ENCODE measurements at places on chromosomes 5 and 9. TPM values are rescaled to one million over a fixed set of nuclear protein-coding genes. Genes with fewer than 3 reads are reported as not detected.

GRCh38 chr5:79890930-79891249, 100.2 kb downstream of the MTX3 start:
- DNase-seq = no peak

ENTPD8 gene
- 0.36 TPM for polyA plus RNA-seq

- no peak for DNase-seq
These were observed 83.5 kb upstream of the MINAR2 start for GRCh38 chr5:129664336-129664937.

PDCD1LG2 gene
- 2.8 TPM for polyA plus RNA-seq

GRCh38 chr9:20790721-20791120, 106.7 kb downstream of the FOCAD start:
- no peak for DNase-seq

DNA sequence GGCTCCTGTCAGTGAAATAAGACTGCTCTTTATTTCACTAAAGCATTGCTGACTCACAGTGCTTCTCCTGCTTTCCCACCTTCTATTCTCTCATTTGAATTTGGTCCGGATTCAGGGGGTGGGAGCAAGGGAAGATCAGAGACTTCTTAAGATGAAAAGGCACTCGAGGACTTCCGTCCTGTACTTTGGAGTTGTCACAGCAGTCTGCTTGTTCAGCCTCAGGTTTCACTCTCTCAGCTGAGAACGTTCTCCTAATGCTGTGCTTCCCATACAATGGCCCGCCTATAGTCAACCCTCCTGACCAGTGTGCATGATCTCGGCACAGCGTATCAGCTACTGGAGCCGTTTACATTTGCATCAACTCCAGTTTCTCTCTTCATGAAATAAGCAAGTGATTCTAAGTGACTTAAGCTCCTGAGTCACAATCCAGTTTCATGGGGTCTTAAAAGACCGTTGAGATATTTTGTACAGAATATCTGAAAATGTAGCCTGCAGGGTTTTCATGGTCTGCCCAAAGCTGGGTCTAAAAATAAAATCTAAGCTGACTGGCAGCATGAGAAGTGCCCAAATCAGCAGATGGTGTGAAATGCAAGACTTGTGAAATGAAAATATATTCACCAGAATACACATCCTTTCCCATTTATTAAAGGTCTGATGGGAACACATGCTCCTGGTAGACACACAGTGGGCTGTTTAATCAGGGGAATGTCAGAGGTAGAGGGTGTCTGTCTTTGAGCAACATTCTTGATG, 145.0 kb downstream of the ADCY2 start:
- DNase-seq = no peak

DNA sequence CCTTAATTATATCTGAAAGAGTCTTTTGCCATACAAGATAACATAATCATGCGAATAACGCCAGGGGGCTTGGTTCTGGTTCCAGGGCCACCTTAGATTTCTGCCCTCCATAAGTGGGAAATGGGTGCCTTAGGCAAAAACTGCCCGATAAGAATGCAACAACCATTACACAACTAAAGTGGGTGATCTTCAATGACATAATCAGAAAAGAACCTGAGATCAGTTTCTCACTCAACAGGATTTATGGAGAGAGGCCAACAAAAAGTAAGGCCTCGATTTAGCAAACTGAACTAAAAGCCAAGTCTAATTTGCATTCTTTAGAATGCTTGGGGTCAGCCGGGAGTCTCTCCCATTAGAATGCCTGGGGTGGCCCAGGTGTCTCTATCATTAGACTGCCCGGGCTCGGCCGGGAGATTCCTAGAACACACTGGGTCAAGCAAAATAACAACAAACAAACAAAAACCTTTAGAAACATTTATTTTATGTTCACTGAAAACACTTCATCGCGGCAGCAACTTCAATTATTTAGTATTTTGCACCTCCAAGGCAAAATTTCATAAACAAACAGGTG, 194.8 kb downstream of the AUH start:
- DNase-seq = no peak

GNA14 gene
- 2.8 TPM for polyA plus RNA-seq

DNA sequence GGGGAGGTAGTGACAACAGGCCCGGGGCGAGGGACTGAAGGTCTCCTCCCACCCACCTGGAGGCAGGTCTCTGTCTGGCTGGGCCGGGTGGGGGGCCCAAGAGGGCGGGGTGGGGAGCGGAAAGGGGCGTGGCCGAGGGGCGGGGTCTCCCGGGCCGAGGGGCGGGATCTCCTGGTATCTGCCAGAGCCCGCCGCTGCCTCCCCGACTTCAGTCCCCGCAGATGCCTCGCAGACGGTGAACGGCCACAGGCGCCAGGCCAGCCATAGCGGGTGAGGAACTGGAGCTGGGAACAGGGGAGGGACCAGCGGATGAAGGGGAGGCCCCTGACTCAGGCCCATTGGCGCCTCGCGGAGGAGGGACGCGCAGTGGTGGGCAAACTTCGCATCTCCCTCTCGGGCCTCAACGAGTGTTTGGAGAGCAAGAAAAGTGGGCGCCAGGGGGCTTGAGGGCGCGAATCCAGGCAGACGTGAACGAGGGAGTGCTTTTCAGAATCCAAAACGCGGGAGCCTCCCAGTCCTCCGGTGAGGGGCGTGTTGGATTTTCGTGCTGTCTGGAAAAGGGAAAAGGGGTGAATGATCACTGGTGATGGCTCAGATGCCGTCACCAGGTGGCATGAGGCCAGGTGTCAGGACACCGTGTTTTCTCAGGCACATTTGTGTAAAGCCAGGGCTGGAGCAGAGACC, at the start of gene ADGRD2:
ADGRD2 (plus strand) TSS at position 211 of the 684 bp plus-strand sequence. CDS start 1,216 bp downstream, outside the sequence.
- peak; percentile 53 for DNase-seq

- no peak for DNase-seq
These were observed 11.1 kb downstream of the BARX1 start for GRCh38 chr9:93944011-93944410.

DNA sequence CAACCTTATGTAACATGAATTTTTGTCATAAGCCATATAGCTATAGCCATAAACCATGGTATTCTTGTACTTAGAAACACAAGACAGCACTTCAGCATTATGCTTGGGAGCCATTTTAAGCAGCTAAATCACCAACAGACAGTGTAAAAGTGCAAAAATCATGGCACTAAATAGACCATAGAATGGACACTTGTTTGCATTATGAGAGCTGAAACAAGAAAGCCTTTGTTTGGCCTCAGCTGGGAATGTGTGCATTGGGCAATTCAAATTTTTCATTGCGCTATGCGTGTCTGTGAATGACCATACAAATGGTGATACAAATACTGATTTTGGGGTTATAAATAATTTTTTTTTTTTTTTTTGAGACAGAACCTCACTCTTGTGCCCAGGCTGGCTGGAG, 23.7 kb downstream of the KDM4C start:
- DNase-seq = no peak

All from muscle of back (tissue), 13 donors.